ENCODE measurements at places on chromosomes 12 and 14.

- DNase-seq: no peak
These were observed 1008.4 kb downstream of the SLC6A15 start for GRCh38 chr12:83904175-83904574.

DNA sequence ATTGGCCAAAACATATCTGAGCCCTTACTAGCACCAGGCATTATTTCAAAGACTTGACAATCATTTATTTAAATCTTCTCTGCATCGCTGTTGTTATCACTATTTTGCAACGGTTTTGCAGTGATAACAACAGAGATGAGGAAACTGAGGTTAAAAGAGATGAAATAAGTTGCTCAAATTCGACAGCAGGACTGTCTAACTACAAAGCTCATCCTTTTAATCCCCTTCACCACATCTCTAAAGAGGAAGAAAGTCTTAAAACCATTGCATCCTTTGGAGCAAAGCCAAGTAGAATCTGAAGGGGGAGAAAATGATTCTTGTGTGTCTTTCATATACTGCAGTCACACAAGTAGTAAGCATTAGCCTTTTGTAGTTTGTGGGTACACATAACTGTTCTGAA lies 14.8 kb upstream of the ETNK1 start:
- no peak for DNase-seq

DNA sequence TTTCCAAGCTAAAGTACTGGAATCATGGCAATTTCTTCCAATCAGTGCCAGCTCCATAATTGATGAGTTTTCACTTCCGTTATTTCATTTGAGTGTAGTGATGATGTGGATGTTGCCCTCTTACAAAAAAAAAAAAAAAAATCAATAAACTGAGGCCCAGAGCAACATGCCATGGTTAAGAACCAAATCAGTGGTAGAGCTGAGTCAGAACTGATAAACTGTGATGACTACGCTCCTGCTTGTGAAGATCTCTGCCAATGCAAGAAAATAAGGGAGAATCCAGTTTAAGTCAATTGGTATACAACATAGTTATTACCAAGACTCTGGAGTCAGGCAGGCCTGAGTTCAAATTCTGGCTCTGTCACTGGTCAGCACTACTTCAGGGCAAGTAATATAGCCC lies 102.7 kb downstream of the GPR135 start:
- no peak for DNase-seq

- no peak for DNase-seq
These were observed 168.1 kb upstream of the NOVA1 start for GRCh38 chr14:26765768-26766520.

DNA sequence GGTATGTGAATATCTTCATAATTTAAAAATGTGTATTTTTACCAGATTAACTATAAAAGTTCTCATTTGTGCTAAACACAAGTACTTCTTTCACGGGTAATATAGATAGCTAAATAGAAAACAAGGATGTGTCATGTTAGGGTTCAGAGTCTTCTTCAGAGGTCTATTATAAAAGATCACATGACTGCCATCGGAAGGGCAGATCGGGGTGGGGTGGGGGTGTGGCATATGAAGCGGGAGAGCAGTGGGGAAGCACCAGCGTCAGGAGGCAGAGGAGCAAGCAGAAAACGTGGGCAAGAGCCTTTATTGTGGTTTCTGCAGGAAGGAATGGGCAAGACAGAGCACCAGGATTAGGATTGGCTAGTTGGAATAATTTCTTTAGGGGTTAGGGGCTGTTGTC lies 63.7 kb upstream of the DNM1L start:
- DNase-seq: no peak
